ENCODE measurements at places on chromosomes 1 and 21.

DNA sequence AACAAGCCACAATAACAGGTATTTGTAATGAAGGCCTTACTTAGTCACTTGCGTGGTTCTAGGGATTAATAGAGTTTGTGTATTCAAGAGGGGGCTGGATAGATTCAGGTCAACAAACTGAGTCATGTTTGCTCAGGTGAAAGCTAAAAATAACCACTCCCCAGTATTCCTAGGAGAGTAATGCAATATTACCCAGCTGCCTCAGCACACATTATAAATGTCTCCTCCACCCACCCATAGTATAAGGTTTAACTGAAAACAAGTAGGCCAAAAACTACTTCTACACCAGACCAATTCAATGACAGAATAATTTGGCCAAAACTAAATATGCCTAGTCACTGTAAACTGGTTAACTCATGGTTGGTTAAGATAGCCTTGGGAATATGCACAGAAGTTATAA, 34.4 kb downstream of the WLS start:
- DNase-seq = no peak

DNA sequence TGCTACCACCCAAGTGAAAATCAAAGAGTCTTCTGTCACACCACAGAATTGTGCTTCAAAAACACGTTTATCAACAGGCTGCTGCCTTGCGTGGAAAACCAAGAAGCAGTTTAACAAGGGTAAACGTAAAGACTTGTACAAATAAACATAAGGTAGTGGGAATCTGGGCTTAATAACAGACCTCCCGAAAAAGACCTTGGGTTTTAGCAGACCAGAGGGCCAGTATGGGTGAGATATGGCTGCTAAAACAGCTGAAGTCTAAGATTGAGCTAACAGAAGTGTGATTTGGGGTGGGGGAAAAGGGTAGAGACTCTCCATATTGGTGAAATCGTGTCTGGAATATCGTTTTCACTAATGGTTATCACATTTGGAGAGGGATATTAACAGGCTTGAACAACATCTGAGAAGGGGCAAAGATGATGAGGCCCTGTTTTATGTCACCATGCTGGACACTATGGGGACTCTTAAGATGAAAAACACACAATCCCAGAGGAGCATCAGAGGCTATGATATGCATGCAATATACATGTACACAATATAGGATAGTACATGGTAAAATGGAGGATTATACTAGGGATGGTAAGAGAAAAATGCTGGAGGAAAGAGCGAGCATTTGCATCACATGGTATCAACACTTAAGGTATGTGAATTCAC, 1.4 kb downstream of the MOV10 start:
- DNase-seq = no peak

- DNase-seq = no peak
Observed at GRCh38 chr1:176330782-176331181, 123.7 kb upstream of the COP1 start.

DNA sequence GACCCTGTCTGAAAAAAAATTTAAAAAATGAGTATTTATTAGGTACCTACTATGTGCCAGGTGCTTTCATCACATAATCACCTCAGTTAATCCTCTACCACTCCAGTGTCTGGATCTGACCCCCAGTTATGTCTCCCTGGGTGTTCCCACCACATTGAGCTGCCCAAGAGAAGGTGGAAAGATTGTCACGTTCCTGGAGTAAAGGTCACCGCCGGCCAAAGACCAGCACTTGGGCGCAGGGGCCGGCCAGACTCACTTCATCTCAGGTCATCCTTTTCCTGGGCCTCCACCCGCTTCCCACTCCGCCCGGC, 714 bp downstream of the PYCR2 start:
- no peak for DNase-seq
